ENCODE measurements at places on chromosomes 3 and 15.

GRCh38 chr3:129003578-129004112 is 2.5 kb downstream of the EFCC1 start:
- peak; percentile 32 for DNase-seq

DNA sequence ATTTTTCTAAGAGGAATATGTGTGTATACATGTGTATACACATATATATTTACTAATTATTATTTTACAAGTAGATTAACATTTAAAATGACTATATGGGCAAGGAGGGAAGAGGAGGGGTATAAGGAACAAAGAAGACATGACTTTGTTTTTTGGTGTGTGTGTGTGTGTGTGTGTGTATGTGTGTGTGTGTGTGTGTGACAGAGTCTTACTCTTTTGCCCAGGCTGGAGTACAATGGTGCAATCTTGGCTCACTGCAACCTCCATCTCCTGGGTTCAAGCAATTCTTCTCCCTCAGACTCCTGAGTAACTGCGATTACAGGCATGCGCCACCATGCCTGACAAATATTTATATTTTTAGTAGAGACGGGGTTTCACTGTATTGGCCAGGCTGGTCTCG is 2.6 kb upstream of the EOGT start:
- no peak for DNase-seq

- DNase-seq: no peak
Measured at GRCh38 chr3:45580112-45580765, 14.3 kb upstream of the LIMD1 start.

GRCh38 chr3:106367496-106367895 is 498.7 kb upstream of the CBLB start:
- DNase-seq: no peak

GRCh38 chr3:187849016-187849654 is 103.9 kb upstream of the BCL6 start:
- DNase-seq: no peak

DNA sequence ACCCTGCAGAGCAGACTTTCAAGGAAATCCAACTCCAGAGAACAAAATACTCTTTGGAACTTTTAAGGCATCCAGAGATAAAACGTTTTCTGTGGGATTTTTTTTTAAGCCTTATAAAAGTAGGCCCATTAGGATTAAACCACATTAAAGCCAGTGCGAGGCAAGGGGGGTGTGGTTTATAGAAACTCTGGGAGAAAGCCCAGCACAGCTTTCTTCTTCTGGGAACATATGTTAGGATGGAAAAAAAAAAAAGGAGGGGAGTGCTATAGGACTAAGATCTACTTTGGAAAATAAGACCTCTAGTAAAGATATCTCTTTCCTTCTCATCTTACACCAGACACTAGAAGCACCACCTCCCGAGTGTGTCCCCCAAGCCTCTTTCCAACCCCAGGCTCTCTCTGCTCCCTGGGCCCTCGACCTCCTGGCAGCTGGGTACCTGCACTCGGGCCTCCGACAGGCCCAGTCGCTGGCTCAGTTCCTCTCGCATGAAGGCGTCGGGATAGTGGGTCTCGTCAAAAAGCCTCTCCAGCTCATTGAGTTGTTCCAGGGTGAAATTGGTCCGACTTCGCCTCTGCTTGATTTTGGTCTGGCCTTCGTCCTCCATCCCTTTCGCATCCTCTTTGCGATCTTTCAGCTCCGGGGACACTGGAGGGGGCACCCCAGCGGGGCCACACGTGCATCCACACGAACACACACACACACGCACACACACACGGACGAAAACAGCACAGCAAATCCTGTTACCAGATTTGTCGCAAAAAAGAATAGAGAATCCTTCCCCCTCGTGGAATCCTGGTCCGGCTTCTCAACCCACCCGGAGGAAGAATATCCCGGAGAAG is 3.8 kb downstream of the SHOX2 start:
- no peak for DNase-seq

DNA sequence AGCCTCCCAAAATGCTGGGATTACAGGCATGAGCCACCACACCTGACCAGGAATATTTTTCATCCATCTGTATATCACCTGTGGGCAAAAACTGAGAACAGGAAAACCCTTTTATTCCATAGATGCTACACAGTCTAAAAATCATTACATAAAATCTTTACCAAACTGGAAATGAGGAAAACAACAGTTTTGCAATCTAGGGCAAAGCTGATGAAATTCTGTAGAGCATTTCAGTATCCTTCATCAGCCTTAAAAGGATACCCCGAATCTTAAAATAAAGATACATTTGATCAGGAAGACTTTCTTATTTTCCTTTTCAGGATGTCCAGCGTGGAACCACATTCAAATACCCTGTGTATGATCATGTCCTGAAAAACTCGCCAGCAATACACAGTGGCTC is 7.1 kb downstream of the SIAH2 start:
- peak; percentile 69 for DNase-seq

GRCh38 chr3:178810181-178810580 is 261.4 kb downstream of the ZMAT3 start:
- no peak for DNase-seq

GRCh38 chr3:189260556-189261493 is 89.1 kb downstream of the TPRG1 start:
- no peak for DNase-seq

DNA sequence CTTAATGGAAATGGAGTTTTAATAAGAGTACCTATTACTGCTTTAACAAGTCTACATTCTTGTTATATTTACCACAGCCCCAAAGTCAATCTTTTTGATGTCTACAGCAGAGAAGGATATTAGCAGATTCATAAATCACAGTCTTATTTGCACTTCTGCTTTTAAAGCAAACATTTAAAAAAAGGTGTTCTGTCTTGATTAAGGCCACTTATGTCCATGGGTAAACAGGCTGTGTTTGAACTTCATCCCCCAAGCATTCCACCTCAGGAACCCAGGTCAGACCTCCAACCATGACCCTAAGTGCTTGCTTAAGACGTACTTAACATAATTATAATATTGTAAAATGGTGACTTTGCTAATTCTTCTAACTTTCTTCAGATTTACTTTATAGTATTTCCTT is 113.4 kb downstream of the CMSS1 start:
- DNase-seq: no peak

- DNase-seq: no peak
Measured at GRCh38 chr3:186594591-186595113, 18.2 kb upstream of the AHSG start.

GRCh38 chr15:77603611-77604336 is 28.9 kb downstream of the LINGO1 start:
- DNase-seq: no peak

- no peak for DNase-seq
Measured at GRCh38 chr15:28897861-28898585, 12.2 kb downstream of the APBA2 start.

- no peak for DNase-seq
Measured at GRCh38 chr3:57770009-57770827, 14.1 kb downstream of the SLMAP start.

DNA sequence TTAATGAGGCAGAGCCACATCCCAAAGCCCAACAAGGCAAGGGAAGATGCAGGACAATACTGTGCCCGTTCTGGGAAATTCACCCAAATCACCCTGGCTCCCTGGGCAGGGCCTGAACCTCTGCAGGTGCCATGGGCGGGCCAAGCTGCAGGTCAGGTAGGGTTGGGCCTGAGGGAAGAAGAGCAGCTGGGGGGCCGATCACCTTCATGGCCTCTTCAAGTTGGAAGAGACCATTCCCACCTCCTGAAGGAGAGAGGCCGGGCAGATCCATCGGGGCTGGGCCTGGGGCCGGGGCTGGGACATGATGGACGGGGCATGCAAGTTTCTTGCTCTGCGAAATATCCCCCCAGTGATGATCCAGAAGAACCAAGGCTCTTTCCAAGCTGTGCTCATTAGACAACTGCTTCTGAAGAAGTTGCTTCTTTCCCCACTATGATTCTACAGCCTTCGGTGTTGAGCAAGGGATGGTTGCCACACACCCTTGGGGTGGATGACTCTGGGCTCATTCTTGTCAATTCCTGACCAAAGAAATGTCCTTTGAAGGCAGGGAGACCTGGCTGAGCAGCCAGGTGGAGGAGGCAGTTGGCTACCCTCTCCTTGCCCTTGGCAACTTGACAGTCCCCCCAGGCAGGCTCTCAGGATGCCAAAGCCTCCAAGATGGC is 38.2 kb downstream of the KLHL25 start:
- no peak for DNase-seq

- no peak for DNase-seq
Measured at GRCh38 chr15:87633525-87633924, 623.0 kb downstream of the NTRK3 start.

- DNase-seq: no peak
Measured at GRCh38 chr3:99472385-99472784, 166.0 kb upstream of the COL8A1 start.

- DNase-seq: no peak
Measured at GRCh38 chr3:18379647-18380046, 45.5 kb downstream of the SATB1 start.

DNA sequence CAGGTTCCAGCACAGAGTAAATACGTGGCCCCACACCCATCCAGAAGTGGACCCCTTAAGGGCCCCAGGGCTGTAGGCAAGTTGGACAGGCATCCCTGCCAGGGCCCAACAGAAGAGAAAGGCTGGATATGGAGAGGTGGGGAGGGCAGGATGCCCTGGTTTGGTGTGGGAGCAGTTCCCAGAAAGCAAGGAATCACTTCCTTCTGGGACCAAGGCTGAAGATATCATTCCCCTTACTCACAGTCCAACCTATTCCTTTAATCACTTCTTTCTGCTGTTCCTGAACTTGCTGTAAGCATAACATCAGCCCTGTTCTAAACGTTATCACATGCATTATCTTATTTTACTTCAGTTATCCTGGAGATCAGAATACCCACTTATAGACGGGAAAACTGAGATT is 6.1 kb upstream of the MESP2 start:
- no peak for DNase-seq

GRCh38 chr3:184176377-184177330 is 2.0 kb downstream of the AP2M1 start:
- peak; percentile 69 for DNase-seq

- DNase-seq: no peak
Measured at GRCh38 chr3:194521510-194522260, 34.9 kb upstream of the ATP13A3 start.

DNA sequence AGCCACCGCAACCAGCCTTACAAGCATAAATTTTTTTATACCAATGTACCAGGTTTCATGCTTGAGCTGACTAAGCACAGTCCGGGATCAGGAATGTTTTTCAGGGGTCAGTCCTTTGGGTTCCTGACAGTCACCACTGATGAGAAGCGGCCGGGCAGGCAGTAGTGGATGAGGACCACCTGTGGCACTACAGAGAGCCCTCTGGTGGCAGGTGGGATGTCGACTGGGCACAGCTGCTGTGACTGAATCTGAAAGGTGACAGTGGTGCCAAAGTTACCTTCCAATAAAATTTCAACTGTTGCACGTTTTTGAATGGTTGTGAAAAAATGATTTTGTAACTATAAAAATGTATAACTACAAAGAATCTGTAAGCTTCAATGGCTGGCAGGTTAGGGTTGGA is 34.0 kb downstream of the TPRA1 start:
- no peak for DNase-seq

DNA sequence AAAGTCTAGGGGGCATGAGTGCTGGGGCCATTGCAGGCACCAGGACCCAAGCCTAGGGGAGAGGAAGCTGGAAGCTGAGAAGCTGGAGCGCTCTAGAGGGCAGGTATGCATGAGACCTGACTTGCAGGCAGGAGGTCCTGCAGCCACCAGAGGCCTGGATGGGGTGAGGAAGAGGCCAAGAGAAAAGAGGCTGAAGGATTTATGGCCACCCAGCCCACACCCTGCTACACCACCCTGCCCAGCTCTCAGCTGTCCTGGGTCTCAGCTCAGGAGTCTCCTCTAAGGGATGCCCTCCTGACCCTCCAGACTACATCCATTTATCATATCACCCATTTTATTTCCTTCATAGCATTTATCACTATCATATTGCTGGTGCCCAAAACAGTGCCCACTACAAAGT is 36.5 kb downstream of the RPN1 start:
- no peak for DNase-seq

- no peak for DNase-seq
Measured at GRCh38 chr15:42456971-42457370, 34.0 kb downstream of the ZNF106 start.

Data from erythroblast (primary cell).